ENCODE measurements at places on chromosomes 1 and 21.

DNA sequence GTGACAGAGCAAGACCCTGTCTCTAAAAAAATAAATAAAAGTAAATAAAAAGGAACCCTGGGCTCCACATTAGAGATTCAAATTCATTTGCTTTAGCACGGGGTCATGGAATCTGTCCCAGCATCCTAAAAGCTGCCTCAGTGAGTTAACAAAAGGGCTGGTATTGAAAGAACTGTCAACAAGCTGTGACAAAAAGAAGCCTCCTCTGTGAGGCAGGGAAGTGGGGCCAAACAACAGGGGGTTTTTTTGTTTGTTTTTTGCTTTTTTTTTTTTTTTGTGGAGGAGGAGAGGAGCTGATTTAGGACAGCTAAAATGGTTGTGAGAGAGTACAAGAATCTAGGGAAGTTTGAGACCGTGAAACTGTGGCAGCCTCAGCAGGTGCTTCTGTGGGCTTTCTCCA is 115.7 kb downstream of the LIPI start:
- no peak for DNase-seq

DNA sequence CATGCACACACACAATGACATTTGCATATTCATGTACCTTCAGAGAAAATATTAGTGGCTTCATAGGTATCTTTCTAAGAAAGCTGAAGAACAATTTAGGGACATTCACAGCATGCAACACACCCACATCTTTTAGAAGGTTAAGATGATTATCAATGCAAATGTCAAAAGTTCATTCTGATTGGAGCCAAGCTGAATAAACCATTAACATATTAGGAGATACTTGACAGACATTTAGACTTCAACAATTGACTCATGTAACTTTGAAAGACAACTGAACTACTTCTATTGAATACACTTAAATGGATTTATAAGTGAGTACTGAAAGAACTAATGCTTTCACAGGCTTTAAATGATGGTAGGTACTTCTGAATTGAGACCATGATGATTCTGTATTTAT is 111.1 kb downstream of the LHX8 start:
- no peak for DNase-seq

DNA sequence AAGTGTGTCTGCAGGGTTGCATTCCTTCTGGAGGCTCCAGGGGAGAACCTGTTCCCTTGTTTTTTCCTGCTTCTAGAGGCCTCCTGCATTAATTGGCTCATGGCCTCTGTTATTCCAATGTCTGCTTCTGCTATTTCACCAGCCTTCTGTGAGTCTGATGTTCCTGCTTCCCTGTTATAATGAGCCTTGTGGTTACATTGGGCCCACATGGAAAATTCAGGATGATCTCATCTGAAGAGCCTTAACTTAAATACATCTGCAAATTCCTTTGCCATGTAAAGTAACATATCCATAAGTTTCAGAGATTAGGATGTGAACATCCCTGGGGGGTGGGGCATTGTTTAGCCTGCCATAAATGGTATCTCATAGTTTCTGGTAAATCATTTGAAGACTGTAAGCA is 181.1 kb downstream of the RWDD3 start:
- DNase-seq, result no peak

- DNase-seq, result no peak
These were observed 613.5 kb downstream of the MATN1 start for GRCh38 chr1:30109853-30110252.

GRCh38 chr1:114320586-114320985 is 166.9 kb upstream of the SYT6 start:
- no peak for DNase-seq

DNA sequence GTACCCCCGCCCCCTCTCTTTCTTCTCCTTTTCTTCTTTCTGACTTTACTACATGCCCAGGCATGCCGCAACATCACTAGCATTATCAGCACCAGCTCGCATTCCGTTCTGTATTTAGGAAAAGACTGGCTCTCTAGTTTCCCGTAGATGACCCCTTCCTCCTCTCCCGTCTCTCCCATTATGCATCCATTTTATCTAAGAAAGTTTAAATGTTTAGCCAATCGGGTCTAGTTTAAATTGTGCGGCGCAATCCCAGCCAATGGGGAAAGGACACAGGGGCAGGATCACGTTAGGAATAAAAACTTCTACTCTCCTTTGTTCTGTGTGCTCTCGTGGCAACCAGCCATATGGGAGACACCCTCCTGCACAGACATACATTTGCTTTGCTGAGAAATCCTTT is 2.3 kb upstream of the KRTAP10-7 start:
- no peak for DNase-seq

DNA sequence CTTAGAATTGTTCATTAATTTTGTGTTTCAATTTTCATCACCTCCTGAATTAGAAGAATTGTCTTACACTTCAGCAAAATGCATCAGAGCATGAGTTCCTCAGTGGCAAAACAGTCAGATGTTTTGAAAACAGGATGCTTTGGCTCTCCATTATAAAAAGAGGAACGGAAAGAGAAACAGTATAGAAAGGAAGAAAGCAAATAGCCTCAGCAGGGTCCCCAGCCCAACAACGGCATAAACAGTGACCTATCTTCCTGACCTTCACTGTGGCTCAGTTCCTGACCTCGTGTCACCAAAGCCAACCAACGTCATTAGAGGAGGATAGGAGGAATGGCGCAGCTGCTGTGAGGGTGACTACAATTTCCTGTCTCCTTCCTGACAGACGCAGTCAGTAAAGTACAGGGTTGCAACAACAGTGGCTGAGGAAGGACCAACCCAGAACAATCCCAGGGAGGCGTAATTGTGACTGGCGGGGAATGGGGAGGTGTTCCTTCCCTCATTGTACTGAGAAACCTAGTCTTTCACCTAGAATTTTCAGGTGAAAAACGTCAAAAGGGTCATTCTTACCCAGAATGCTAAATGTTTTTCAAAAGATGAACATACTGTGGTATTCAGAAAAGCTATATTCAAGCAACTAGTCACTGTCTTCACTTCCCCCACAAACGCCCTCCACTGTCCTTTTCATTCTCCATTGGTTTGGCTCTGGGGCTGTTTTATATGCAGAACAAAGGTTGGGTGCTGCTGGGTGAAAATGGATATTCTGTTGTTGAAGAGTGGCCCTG is 197.9 kb upstream of the SGIP1 start:
- DNase-seq, result no peak

Measured in T1000 (cell line).